Keratinocyte (primary cell): ENCODE measurements at places on chromosomes 3 and 15.

GRCh38 chr3:184361532-184361931 is at the start of the genes CLCN2 and POLR2H:
CLCN2 (minus strand) TSS chr3:184361605; CDS start chr3:184361479, 126 bp downstream.
POLR2H (plus strand) TSS chr3:184361710; CDS start chr3:184363493, 1,783 bp downstream.
- DNase-seq = no peak

DNA sequence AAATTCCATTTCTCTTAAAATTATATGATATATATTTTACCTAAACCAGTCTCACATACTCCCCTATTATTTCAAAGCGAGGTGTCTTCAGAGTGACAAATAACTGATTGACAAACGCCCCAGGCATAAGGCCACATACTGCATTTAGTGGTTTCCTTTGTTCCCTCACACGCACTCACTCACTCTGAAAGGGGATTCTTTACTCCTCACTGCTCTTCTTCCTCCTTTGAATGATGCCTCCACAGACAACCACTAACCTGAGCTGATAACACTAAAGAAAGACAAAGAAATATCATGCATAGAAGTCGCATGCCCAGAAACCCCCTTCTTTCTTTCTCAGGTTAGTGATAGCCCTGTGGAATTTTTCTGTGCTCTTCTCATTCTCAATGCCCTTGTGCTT is 24.1 kb upstream of the BBX start:
- no peak for DNase-seq

DNA sequence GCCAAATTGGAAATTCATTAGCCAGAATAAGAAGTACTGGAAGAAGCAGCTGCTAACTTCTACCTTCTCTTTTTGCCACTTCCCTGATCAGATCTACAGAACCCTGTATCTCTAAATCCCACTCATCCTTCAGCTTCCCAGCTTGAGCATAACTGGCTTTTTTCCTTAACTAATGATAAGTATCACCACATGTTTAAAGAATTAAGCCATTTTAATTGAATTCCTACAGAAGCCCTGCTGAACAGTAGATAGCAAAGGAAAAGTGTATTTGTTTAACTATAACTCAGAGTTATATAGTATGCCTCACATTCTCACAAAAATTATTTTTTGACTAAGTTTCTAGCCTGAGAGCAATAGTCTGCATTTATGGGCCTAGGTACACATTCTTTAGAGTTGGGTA is 262.4 kb downstream of the UBE2E2 start:
- no peak for DNase-seq

- DNase-seq = no peak
Measured at GRCh38 chr3:86269364-86270155, 721.4 kb downstream of the VGLL3 start.

DNA sequence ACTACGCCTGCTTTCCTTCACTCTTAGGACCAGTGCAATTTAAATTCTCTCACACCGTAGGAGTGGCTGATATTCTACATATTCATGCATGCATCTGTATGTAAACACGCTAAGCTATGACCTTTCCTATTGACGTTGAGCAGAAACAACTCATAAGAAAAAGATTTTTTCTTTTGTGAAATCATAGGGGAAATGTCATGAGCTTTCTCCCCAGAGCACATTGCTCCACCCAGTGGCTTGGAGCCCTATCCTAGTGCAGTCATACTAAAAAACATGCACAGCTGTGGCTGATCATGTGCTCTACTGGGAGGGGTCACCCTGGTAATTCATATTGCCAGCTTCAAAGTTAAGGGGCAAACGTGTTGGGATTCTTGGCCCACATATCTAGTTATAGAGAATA is 1.8 kb upstream of the MESD start:
- no peak for DNase-seq

DNA sequence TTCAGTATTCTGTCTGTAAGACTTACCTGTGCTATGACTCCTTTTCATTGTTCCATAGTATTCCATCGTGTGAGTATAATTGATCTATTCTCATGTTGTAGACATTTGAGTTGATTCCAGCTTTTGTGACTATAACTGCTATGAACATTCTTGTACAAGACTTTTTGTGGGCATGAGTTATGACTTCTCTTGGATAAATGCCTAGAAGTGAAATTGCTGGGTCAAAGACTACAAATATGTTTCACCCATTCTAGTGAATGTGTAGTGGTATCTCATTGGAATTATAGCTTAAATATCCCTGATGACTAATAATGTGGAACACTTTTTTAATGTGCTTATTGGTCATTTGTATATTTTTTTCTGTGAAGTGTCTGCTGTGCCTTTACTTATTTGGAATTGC is 27.6 kb upstream of the NPHP3 start:
- no peak for DNase-seq

DNA sequence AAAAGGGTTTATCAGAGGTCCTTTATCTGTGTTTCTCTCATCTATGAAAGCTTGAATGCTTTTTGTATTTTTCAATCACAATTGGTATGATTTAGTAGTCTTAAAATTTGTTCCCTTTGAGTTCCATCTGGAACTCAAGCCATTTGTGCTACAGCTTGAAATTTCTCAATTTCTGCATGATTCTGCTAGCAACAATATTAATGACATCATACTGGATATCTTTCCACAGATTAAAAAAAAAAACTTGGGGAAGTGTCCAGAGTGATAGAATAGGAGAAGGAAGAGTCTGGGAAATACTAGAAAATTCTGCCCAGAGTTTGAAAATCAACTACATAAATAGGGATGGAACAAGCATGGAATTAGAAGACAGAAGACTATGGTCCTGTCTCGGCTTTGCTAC is 9.3 kb upstream of the FBN1 start:
- DNase-seq = no peak

GRCh38 chr3:66561367-66561766 is 60.5 kb upstream of the LRIG1 start:
- no peak for DNase-seq

DNA sequence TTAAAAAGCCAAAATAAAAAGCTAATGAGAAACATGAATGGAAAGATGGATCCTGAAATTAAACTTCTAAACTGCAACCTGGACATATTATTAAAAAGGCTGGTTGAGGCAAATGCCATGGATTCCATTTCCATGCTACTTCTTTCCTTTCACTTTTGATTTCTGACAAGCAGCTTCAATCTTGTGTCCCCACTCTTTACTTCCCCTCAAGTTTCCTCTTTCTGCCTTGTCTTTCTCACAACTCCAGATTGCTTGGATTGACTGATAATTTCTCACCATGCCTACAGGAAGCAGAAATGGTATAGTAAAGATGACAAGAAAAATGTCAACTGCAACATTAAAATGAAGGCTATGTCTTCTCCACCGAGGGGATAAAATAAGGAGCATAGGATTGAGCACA is 1136.7 kb downstream of the TUSC7 start:
- DNase-seq = no peak

DNA sequence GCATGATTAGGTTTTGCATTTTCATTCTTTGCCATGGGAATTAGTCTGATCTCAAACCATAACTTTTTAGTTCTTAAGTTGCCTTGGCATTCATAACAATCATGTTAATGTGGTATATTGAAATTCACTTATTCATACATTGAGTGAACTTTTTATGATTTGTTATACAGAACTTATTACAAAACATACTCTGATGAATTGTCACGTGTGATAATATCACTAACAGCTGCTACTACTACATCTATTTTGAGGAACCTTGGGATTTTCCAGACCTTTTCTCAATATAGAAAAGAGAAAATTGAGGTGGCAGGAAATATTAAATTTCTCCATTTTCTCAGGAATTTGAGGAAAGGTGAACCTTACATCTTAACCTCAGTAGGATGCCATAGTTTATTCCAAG is 9.2 kb downstream of the LXN start:
- no peak for DNase-seq

GRCh38 chr3:130975251-130975650 is 51.4 kb downstream of the ASTE1 start:
- peak; percentile 76 for DNase-seq

- peak; percentile 28 for DNase-seq
Measured at GRCh38 chr3:183220828-183221227, 32.2 kb upstream of the B3GNT5 start.

DNA sequence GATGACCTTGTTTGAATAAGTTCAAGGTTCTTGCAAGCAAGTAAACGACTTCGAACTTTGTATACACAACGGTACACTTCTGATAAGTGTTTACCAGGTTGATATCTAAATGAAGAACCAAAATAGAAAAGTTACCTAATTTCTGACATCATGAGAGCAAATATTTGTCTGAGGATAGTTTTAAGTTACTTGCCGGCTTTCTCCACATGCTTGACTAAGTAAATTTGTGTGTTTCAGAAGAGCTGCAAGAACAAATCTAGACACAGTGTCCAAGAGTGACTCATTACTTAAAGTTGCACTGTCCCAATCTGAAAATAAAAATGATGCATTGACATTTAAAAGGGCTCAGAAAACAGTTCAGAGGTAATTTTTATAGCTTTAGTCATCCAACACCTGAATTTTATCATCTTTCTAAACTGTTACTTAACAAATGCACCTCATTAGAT is 115.1 kb downstream of the HERC1 start:
- peak; percentile 13 for DNase-seq

GRCh38 chr3:127063916-127064315 is 81.0 kb downstream of the PLXNA1 start:
- DNase-seq = no peak

GRCh38 chr3:160806094-160806493 is 50.1 kb downstream of the PPM1L start:
- no peak for DNase-seq

- no peak for DNase-seq
Measured at GRCh38 chr3:150238995-150239619, 169.0 kb upstream of the TSC22D2 start.

DNA sequence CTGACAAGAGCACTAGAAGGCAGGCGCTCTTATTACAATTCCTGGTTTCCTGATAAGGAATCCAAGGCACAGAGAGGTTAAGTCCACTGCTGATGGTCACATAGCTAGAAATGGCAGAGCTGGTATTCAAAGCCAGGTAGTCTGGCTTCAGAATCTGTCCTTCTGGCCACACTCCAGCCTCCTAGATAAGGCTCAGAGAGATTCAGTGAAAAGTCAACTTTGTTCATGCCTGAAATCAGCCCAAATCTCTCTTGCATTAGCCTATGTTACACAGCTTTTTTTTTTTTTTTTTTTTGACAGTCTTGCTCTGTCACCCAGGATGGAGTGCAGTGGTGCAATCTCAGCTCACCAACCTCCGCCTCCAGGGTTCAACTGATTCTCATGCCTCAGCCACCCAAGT is 21.1 kb upstream of the CMTM8 start:
- no peak for DNase-seq

DNA sequence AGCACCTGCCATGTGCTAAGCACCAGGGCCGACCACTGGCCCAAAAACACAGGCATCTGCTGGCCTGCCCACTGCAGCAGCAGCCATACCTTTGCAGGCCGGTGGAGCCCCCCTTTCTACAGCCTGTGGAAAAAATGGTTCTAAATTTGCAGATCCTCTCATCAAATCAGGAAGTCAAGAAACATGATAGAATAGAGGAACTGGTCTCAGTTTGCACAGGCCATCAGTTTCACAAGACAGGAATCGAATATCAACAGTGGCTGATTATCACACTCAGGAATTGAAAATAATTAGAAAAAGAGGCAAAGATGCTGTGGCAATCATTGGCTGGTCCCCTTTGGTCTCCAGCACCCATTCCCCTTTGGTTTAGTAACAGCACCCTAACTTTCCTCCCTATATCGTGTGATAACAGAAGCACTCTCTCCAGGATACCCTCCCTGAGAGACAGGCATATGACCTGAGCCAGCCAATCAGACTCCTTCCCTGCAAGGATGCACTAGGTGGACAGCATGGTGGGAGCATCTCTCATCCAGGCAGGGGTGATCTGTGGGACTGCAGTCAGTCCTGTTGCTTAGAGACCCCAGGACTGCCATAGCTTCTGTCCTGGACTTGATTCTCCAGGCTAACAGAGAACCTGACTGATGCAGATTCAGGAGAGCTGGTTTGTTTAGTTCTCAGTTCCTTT is 3.5 kb upstream of the PAK6 start:
- no peak for DNase-seq

GRCh38 chr3:101172516-101172915 is 147.9 kb downstream of the IMPG2 start:
- no peak for DNase-seq

- no peak for DNase-seq
Measured at GRCh38 chr3:142274908-142275307, 49.5 kb upstream of the GK5 start.

DNA sequence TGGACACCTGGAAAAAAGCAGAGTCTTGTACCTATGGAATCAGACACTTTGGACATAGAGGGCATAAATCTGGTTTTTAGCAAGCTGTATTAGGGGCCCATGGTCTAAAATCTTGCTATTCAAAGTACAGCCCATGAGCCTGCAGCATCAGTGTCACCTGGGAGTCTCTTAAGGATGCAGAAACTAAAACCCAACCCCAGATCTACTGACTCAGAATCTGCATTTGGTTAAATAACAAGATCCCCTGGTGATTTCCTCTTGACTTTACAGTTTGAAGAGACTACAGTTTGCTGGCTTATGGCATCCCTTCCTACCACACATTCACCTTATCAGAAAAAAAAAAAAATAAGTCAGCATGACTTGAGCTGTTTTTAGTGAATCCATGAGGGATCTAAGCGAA is 74.9 kb upstream of the NR2F2 start:
- no peak for DNase-seq

DNA sequence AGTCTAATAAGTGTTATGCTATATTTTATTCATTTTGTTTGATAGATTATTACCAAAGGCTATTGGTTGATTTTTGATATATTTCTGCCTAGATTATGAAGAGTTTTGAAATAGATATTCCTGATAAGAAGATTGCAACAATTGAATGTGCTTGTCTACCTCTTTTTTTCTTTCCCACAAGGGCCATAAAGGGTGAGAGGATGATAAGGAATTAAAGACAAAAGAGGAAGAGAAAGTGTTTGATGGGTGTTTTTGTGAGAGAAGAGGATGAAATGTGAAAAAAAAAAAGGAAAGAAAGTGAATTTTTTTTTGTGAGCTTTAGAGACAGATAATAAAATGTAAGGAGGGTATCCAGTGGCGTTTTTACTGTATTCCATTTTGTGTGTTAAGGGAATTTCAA is 244.4 kb downstream of the CHST2 start:
- no peak for DNase-seq

DNA sequence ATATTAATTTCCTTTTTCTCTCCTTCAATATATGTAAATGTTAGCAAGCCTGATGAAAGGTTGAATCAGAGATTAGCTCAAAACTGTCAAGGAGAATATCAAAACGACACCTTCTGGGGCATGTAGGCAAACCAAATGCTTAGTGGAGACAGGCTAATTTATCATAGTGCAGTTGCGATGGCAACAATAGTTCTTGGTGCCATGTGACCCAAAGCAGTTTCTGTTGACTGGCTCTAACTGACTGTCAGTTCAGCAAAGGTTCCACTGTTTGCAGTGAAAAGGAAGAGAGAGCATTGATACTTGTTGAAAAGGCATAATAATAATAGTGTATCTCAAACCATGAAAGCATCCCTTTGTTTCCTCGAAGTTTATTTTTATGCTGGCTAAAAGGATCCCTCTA is 513.9 kb downstream of the NLGN1 start:
- no peak for DNase-seq

DNA sequence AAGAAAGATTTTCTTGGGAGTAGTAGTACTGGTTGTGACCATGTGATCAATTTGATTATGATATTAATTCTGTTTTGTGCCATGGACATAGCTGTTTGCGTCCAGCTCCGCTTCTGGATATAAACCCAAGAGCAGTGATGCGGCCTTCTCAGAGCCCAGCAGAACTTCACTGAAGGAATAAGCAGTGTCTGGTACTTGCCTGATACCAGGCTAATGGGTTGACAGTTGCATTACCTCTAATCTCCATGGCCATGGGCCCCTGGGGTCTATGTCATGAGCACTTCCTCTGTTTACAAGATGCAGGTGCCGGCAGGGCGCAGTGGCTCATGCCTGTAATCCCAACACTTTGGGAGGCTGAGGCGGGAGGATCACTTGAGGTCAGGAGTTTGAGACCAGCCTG is 36.3 kb upstream of the RAB6B start:
- no peak for DNase-seq

GRCh38 chr3:123013876-123014275 is 13.7 kb downstream of the SEMA5B start:
- no peak for DNase-seq
